ENCODE measurements at places on chromosomes 3 and 15.
A peak's percentile ranks its signal among the peaks of the same experiment; 100 is the strongest.

DNA sequence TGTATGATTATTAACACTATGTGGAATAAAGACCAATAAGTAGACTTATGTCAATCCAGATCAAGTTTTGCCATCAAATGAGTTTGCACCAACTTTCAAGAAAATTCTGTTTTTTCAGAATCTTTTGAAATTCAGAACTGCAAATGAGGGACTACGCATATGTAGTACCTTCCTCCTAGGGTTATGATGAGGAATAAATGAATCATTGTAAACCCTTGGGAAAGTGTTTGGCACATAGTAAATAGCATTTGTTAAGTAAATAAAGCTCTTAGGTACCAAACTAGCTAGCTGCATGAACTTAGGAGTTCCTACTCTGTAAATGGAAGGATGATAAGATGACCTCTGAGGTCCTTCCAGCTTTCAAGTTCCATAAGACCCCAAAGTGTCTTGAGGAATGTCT, 242.6 kb upstream of the SETMAR start:
- DNase-seq, result no peak

- peak; percentile 66 for DNase-seq
Measured at GRCh38 chr3:124995460-124995994, 60.3 kb downstream of the HEG1 start.

- no peak for DNase-seq
Measured at GRCh38 chr15:68369931-68370767, 61.8 kb downstream of the ITGA11 start.

DNA sequence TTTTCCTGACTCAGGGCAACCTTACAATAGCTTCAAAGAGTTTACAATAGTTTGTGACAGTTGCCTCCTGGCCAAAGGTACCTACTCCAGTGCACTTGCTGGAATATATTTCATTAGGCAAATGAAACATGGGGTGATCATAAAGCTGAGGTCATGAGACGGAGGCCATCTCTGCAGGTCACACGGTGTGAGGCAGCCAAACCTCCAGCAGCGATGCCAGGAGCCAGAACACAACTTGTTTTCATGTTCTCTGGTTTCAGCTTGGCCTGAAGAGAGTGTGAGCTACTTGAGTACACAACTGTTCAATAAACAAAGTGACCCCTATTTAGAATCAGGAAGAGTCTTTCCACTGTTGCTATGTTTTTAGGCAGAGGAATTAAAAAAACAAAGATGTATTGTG, 42.7 kb upstream of the PYGO1 start:
- DNase-seq, result no peak

- peak; percentile 75 for DNase-seq
Measured at GRCh38 chr3:53577506-53577905, 83.1 kb downstream of the CACNA1D start.

DNA sequence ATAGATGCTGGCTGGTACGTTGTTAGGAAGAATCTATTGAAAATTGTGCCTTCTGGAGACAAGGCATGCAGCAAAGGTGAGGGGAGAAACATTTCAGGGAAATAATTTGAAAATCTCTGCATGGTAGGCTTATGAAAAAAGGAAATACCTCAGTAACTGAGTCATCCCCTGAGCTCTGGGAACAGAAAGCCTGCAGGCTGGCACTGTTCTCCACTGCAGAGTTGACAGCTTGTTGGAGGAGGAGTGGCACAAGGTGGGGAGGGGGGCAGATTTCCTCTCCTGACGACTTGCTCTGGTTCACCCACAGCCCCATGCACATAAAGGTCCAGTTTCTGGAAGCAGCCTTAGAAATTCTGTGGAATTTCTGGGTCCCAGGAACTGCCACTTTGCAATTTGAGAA, 179.4 kb downstream of the ABHD5 start:
- no peak for DNase-seq

- DNase-seq, result no peak
Measured at GRCh38 chr15:49085696-49086459, 39.6 kb upstream of the SECISBP2L start.

DNA sequence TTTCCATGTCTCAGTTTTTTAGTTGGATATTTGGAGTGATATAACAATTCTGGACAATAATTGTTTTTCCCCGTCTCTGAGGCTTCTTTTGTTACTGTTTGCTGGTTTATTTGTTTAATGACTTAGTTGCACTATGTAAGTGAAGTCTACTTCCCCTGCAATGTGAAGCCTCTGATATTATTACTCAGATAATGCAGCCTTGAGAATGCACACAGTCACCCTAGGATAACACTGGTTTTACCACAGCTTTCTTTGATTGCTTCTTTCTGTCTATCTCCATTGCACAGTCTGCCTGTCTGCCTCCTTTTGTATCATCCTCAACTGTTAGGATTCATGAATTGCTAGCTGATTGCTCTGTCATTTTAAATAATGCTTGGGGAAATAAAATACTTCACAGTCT, 208.7 kb upstream of the ROBO1 start:
- no peak for DNase-seq

GRCh38 chr15:46858150-46858549, 859.2 kb upstream of the SEMA6D start:
- no peak for DNase-seq

DNA sequence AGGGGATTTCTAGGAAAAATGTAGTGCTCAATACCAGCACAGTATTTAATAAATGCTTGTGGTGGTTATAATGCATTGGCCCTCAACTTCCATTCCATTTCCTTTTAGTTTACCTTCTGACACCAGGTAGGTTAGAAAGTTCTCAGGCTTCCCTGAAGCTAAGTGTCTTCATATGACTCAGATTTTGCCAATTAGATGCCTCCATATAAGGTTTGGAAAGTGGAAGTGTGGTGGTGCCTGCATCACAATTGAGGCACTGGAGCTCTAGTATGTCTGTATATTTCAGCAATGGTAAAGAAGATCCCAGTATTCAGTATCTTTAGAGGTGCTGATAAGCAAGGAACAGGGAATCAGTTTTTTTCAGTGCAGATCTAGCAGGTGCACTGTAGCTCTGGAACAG, 18.3 kb downstream of the XRN1 start:
- DNase-seq, result no peak

GRCh38 chr15:61106044-61106834, 122.9 kb downstream of the RORA start:
- no peak for DNase-seq

DNA sequence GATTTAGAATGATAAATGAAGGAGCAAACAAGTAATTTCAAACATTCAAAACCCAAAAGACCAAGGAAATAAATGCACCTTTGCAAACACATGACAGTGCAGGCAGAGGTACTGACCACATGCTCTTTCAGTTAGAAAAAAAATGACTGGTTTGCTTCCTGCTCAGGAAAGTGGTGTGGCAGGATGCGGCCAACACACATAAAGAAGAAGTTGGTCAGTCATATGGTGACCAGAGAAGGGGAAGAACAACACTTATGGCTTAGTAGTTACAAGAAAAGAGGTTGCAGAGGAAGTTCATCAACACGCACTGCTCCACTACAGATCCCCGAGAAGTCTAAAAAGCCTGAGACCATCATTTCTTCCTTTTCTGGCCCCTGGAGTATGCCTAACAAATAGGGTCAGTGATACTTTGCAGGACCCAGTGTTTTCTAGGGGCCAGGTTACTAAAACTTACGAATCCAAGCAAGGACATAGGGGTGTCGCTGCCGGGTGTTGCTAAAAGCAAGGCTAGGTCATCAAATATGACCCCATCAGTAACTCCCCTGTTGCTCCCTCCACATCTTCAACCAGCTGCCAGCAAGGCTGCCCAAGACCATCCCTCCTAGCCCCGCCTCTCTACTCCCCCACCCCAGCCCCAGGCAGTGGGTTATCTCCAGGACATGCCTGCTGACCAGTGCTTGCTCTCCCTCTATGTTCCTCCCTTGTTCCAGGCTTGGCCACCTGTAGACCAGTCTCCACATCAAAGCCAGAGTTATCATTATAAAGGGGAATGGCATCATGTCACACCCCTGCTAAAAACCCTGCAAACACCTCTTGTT, 11.2 kb downstream of the ATP8B4 start:
- peak; percentile 100 for DNase-seq

- no peak for DNase-seq
Measured at GRCh38 chr3:138850151-138850550, 15.4 kb upstream of the PIK3CB start.

GRCh38 chr3:185727873-185728272, 97.0 kb downstream of the IGF2BP2 start:
- no peak for DNase-seq

GRCh38 chr3:59446775-59447465, 397.1 kb upstream of the CFAP20DC start:
- DNase-seq, result no peak

DNA sequence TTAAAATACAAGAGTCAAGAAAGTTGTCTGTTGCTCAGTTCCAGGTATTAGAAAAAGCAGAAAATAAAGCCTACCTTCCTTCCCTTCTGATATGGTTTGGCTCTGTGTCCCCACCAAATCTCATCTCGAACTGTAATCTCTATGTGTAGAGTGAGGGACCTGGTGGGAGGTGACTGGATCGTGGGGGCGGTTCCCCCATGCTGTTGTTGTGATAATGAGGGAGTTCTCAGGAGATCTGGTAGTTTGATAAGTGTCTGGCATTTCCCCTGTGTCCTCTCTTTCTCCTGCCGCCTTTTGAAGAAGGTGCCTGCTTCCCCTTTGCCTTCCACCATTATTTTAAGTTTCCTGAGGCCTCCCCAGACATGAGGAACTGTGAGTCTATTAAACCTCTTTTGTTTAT, 288.8 kb upstream of the LMCD1 start:
- no peak for DNase-seq

DNA sequence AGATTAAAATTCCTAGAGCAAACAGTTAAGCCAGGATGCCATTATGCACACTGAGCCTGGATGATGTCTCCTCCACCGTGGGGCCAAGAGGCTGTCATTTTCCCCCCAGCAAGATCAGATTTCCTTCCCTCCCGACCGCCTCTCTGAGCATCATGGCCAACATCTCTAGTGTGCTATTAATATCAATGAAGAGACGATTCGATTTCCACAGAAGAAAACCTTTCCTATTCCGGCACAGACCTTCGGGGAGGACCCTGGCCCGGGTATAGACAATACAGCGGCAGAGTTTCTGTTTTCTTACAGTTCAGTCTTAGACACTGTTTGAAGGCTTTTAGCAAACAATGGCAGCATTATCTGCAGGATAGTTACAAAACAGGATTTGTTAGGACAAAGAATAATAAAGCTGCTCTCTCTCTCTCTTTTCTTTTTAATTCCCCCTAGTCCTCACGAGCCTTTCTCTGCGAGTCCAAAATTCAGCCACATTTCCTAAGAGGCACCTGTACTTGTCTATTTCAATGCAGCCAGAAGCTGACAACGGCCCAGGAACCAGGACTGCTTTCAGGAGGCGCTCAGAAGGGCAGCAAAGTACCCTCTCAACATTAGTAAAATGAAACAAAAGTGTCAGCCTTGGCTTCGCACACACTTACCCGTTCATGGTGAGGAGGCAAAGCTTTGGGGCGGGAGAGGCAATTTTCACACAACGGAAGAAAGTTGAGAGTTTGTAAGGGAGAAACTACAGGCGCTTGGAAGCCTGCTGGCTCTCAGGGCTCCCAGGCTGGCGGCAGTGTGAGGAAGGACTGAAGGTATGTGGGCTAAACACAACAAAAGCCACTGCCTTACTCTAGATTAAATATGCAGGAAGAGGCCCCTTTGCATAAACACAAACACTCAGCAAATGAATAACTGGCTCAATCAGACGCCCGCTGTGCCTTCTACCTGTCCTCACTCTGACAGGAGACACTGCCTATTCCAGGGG, 278.0 kb downstream of the FOXP1 start:
- no peak for DNase-seq

DNA sequence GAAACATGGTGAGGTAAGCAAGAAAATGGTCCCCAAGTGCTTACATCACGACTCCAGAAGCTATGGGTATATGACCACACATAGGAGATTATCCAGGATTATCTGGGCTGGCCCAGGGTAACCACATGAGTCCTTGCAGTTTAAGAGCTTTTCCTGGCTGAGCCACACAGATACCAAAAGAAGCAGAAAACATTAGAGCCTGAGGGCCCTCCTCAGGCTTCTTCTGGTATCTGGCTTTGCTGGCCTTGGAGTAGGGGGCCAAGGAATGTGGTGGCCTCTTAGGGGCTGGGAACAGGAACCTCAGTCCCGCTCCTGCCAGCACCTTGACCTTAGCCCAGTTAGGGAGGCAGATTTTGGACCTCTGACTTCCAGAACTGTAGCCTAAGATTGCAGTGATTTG, 259.1 kb downstream of the KCNMB2 start:
- DNase-seq, result no peak

- no peak for DNase-seq
Measured at GRCh38 chr3:174295306-174296092, 563.6 kb upstream of the NAALADL2 start.

GRCh38 chr3:29436612-29437323, 155.9 kb downstream of the RBMS3 start:
- DNase-seq, result peak; percentile 19

GRCh38 chr15:62782071-62782841, 260.3 kb upstream of the TPM1 start:
- DNase-seq, result peak; percentile 71

GRCh38 chr3:136197159-136197793, 1.1 kb upstream of the MSL2 start:
- no peak for DNase-seq

GRCh38 chr3:137769322-137770065, 5.4 kb downstream of the SOX14 start:
- no peak for DNase-seq

DNA sequence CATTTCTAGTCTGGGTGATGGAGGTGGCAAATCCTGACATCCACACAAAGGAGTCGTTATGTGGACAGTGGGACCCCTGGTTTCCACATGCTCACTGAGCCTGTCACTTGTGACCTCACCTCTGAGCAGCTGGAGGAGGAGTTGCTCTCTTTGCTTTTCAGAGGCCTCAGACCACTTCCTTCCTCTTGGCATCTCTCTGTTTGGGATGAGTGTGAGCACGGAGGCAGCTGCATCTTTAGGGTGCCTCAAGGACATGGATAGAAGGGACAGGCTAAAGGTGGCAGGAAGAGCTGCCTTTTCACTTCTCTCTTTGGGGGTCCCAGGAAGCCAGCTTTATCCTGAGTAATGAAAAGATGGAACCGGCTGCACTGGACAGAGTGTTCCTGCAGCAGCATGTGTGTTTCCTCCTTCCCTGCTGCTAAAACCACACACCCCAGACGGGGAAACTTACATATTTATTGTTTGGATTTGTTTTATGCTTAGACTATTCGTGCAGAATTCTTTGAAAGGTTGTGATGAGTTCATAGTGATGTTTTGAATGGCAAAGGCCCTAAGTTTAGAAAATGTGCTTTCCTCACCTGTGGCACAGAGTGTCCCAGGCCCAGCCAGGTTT, 31.8 kb downstream of the GPR171 start:
- DNase-seq, result peak; percentile 91

- DNase-seq, result peak; percentile 79
Measured at GRCh38 chr3:169836078-169836941, 23.6 kb upstream of the LRRC34 start.
